ENCODE measurements at places on chromosomes 2 and 18.
A peak's percentile ranks its signal among the peaks of the same experiment; 100 is the strongest.

DNA sequence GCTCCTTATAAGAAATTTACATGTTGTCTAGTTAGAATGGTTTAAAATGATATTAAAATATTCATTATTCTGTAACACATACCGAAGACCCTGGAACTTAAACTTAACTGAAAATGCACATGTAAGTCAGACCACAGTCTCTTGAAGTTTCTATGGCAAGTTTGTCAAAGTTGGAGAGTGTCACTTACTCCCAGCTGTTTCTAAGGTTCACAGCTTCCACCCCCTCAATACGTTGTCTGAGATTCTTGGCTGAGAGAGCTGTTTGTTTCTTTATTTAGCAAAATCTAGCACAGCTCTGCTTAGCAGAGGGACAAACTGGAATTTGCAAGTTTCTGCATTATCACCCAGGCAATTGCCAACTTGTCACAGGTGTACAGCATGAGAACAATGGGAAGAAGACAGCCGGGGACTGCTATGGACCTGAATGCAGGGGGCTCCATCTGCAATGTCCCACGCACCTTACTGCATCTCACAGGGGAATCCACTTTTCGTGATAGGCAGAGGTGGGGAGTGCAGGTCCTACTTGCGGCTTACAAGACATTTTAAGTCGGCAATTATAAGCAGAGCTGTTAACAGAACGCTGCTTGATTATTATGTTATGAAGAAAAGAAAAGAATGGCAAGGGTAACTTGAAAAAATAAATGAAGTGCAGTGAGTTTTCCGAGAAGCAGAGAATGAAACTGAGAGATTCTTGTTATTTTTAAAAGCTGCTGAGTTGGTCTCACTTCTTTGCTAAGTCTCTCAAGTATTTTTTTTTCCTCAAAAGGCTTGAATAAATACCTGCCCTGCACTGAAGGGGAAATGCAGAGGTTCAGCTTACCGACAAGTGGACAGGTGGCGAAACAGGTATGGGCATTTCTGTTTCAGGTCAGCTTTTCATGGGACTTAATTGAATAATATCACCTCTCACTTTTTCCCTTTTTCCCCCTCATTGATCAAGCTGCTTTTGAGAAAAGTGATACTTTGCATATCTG is 1072.1 kb upstream of the FANCL start:
- DNase-seq, result no peak

DNA sequence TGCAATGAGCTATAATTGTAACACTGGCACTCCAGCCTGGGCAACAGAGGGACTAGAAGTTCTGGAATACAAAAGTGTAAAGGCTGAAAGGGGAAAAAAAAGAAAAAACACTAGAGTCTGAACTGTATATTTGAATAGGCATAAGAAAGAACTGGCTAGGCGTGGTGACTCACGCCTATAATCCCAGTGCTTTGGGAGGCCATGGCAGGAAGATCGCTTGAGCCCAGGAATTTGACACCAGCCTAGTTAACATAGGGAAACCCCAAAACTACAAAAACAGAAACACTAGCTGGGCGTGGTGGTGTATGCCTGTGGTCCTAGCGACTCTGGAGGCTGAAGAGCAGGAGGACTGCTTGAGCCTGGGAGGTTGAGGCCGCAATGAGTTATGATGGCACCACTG is 70.6 kb downstream of the SAP130 start:
- no peak for DNase-seq

DNA sequence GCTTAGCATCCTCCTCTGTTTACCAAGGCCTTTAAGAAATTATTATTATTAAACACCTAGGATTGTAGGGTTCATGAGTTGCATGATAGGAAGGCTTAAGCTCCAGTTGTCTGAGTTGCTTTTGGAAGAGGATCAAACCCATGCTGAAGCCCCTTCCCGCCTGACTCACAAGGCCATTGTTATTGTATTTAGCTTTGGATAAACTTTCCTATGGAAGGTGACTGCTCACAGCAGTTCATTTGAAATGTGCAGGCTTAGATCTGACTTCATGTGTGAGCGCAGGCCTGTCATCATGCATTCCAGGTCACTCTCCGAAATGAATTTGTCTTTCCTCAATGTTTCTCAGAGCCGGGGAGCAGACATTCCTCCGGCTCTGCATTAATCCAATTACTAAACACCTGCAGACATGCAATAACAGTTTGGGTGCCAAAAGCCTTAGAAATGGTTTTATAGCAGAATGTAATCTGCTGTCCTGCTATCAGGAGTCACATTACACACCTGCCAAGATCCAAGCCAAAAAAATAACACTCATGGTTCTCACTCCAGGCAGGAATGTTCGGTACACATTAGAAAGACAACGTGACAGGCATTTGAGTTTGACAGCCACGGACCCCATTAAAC is 119.9 kb downstream of the OSR1 start:
- no peak for DNase-seq

GRCh38 chr2:205656461-205656860 is 25.8 kb upstream of the NRP2 start:
- no peak for DNase-seq

- DNase-seq, result no peak
Observed at GRCh38 chr2:5748946-5749345, 56.8 kb downstream of the SOX11 start.

- DNase-seq, result no peak
Observed at GRCh38 chr2:114039677-114040076, 149.8 kb downstream of the ACTR3 start.

DNA sequence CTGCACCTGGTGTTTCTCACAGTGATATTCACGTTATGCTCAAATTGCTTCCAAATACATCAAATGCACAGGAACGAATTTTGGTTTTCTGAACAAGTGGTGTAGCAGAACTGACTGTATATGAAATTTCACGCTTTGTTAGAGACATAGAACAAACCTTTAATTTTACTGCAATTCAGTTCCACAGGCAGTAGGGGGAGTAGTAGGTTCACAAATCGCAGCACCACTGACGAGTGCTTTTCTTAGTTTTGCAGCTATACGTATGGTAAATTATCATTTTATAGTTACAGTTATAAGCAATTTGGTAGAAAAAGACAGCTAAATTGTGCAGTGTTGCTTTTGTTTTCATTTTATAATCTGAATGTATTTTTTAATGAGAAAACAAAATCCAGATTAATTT is 113.3 kb downstream of the KIAA1328 start:
- no peak for DNase-seq

- no peak for DNase-seq
Observed at GRCh38 chr2:126828491-126828890, 70.2 kb upstream of the TEX51 start.

DNA sequence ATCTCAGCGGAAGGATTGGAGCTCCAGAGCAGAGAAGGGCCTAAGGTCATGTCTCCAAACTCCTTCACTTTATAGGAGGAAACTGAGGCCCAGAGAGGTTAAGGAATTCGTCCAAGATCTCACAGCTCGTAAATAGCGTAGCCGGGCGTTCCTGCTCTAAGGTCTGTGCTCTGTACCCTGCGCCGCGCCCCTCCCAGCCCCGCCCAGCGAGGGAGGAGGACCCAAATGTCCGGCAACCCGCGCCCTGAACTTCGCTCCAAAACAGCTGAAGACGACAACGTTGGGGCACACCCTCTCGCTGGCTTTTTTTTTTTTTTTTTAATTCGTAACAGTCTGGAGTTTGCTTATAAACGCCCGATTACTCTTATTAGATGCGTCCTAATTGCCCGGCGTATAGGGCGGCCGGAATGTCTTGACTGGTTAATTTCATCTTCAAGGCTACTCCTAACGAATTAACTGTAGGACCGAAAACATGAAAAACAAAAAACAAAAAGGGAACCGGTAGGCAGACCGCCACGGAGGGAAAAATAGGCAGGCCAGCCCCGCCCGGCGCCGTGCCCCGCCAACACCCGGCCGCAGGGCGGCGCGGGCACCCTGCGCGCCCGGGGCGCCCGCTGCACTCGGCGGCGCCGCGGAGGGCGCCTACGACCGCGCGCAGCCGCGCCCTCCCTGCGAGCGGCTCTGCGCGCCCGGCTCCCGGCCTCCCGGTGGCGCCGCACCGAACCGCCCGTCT is 928 bp upstream of the FOSL2 start:
- peak; percentile 40 for DNase-seq

- no peak for DNase-seq
Observed at GRCh38 chr18:63603772-63604171, 16.6 kb downstream of the SERPINB13 start.

DNA sequence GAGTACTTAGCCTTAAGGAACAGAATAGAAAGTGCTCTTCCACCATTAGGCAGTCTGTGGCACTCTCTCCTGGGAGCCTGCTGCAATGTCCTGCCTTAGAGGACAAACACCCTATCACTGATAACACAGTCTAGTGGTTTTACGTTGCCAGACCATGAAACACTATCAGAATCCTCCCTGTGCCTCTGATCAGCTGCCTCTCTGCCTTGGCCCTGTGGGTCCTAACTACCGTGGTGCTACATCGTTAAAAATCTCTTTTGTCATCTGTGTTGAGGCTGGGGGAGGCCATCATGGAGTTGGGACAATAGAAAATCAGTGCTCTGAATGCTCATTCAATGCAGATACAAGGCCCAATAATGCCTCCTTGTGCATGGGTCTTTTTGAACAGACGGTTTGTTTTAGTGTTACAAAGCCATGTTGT is 11.9 kb upstream of the APCDD1 start:
- DNase-seq, result peak; percentile 90

DNA sequence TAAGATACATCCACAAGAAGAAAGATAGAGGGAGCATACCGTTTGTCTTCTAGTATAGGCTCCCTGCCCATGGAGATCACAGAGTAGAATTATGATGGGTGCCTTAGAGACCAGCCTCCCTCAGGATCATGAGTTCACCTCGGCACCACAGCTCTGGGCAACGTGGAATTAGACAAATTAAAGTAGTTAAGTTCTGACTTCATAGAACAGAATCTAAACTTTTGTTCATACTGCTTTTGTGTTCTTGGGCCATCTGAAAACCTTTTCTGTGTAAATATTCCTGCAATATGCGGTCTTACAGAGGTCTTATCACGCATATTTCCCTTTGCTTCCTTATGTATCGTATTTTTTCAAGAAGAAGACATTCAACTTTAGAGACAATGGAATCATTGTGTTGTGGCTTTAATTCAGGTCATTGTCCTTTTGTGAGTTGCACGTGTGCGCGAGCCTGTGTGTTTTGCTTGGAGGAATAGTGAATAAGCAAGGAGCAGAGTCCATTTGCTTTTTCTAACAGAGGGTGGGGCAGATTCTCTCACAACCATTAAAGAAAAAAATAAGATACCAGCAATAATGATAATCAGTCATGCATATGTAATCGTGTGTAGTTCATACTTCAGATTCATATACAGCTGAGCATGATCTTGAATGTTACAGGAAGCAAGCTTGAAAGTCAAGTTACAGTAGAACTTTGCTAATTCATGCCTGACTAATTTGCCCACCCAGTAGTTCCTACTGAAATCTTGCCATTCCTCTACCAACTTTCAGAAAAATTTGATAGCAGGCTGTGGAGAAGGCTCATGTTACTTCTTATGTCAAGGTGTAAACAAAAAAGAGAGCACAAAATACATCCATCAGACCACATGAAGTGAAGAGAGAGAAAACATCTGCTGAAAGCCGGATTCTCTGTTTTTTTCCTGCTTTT is 243.6 kb downstream of the NEDD4L start:
- DNase-seq, result no peak

- no peak for DNase-seq
Observed at GRCh38 chr18:34794348-34794747, 84.2 kb downstream of the DTNA start.

DNA sequence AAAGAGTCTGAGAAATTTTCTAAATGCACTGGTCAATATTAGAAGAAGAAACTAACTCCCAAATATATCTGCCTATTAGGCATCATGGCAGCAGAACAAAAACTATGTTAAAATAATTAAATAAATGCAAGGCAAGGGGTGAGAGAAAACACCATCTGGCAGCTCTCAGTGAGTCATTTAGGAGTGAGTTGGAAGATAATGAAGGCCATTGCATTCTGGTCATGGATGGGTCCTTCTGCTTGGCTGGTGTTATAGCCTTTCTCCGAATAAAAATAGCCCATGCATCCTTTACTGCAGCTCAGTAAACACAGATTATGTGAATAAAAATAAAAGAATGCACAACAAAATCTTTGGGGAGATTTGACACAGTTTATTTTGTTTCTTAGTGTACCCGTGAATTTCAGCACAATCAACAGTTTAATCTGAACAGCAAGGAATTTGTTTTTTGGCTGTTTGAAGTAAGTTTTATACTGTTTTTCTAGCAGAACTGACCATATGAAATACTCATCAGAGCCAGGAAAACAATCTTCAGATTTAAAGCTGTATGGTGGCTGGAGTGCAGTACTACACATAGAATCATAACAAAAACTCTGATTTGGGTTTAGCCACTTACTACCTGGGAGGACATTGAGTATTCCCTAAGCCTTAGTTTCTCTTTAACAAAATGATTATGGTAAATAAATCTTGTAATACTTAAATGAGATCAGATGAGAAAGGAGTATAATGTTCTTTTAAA is 225.1 kb upstream of the ITGA4 start:
- DNase-seq, result no peak

GRCh38 chr2:238119756-238120462 is 18.6 kb upstream of the KLHL30 start:
- no peak for DNase-seq

- DNase-seq, result no peak
Observed at GRCh38 chr18:37272226-37272625, 293.4 kb downstream of the CELF4 start.

DNA sequence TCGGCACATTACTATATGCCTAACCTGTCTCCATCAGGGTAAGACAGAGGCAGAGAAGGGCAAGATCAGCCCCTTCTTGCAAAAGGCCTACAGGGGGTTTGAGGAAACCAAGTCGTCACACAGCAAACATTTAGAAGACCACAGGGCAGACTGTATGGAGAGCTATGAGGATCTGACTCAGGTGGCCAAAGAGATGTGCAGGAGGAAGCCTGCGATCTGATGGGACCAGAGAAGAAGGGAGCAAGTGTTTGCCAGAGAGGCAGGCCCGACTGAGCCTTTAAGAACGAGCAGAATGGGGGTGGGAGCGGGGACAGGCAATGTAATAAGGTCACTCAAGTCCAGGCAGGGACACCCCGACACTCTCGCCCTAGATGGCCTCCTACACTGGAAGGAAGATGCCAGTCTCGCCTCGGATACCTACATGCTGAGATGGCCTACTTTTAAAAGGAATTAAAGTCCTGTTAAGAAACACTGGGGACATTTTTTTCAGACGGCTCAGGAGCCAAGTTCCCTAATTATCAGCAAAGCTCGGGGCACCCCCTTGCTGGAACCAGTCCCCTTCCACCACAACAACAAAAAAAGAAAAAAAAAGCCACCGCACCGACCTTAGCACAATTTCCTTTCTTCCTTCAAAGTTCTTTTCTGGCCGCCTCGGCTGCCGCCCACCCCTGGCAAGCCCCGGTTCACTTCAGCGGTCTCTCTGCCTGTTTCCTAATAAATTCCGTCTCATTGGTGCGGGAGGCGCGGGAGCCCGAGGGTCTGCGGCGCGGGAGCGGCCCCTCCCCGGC is 1.5 kb downstream of the SFXN5 start:
- peak; percentile 18 for DNase-seq

DNA sequence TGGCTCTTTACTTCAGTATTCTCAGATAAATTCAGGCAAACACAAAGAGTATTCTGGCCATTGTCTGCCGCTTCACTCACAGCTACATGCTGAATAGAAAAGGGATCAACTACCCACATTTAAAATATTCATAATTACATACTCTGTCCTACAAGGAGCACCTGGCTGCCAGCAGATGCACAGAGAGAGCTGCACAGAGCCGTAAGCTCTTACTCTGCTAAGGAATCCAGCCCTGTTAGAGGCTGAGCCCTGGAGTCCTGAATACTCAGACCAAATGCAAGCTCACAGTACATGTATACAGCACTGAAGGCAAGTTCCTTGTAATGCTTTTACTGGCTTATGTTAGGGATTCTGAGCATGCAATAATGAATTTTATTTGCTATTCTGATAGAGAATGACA is 80.3 kb downstream of the FTCDNL1 start:
- peak; percentile 13 for DNase-seq

- no peak for DNase-seq
Observed at GRCh38 chr2:121903037-121903689, 147.7 kb downstream of the TSN start.
